Esophagus squamous epithelium (tissue), 5 donors: ENCODE measurements at places on chromosomes 16 and 17.

GRCh38 chr16:89097392-89097772 is 3.7 kb downstream of the ACSF3 start:
- DNase-seq = no peak

GRCh38 chr16:84065536-84066132 is 23.0 kb upstream of the SLC38A8 start:
- DNase-seq = no peak

DNA sequence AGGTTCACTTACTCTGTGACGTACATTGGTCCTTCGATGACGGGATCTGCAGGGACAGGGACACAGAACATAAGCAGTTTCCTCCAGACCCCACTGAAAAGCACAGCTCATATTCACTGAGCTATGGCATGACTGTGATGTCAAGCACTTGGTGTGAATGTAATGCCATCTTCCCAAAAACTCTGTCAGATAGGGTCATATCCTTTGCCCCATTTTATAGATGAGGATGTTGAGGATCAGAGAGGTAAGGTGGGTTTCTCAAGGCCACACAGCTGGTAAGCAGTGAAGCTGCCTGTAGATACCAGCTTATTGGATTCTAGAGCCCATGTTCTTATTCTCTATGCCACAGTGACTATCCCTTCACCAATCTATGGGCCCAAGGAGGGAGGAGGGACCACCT is 2.5 kb downstream of the ERN2 start:
- no peak for DNase-seq

- no peak for DNase-seq
These were observed 34.5 kb downstream of the COX10 start for GRCh38 chr17:14103836-14104235.

GRCh38 chr16:88050952-88051660 is 99.9 kb downstream of the BANP start:
- no peak for DNase-seq

- no peak for DNase-seq
These were observed 17.0 kb upstream of the KRT20 start for GRCh38 chr17:40901981-40902474.

DNA sequence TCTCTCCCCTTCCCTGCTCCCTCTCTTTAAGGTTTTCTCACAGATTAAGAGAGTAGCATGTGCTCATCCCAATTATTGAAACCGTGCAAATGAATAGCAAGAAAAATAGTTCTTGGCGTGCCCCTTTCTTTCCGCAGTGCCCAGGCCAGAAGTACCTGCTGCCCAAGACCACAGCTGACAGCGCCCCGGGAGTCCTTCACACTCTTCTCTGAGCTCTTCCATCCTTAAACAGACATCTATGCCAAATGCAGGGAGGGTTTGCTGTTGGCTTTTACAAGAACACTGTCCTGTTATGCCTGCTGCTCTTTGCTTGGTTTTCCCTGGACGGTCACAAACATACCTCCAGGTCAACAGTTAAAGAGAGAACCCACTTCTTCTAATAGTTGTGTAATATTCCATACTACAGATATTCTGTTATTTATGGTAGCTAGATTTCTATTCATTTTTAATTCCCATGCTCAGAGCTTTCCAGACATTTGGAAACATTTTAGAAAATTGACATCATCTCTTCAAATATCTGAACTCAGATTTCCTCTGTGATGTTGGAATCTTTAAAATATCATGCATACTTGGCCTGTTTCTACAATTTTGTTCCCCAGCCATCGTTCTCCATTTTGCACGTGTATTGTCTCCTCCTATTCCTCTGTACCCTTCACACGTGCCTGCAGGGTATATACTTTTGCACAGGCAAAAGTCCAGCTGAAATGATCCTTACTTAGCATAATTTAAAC is 416.7 kb downstream of the WWOX start:
- DNase-seq = no peak

DNA sequence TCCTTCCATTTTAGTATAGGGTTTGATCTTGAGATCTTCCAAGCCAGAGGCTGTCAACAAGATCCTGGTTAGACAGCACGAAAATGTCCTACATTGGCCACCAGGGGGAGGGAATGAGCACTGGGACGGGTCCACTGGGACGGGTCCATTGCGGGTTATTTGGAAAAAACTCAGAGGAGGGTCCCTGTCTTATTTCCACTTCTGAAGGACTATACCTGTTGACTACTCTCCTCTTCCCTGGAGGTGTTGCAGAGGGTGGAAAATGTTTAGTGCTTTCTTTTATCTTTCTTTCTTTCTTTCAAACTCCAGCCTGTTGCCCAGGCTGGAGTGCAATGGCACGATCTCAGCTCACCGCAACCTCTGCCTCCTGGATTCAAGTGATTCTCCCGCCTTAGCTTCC is 2.5 kb downstream of the TTLL6 start:
- no peak for DNase-seq

DNA sequence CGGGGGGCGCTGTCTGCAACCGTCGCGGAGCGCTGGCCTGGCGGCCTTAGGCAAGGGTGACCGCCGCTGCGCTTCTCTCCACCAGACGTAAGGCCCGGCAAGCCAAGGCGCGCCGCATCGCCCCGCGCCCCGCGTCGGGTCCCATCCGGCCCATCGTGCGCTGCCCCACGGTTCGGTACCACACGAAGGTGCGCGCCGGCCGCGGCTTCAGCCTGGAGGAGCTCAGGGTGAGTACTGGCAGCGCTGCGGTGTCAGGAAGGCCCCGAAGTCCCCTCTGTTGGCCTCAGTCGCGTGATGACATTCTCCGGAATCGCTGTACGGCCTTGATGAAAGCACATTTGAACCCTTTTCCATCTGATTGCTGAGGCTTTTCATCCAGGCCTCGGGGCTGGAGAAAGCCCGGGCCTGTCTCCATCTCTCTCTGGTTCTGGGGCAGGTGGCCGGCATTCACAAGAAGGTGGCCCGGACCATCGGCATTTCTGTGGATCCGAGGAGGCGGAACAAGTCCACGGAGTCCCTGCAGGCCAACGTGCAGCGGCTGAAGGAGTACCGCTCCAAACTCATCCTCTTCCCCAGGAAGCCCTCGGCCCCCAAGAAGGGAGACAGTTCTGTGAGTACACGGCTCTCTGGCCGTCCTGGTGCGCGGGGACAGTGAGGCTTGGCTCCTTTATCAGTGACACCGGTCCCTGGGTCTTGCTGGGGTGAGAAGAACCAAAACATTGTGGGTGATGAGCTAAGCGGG is 831 bp downstream of the RPL13 start:
- DNase-seq = no peak

- no peak for DNase-seq
These were observed 99.7 kb upstream of the RBL2 start for GRCh38 chr16:53334581-53334980.

- DNase-seq = no peak
These were observed 29.6 kb upstream of the ABCA9 start for GRCh38 chr17:69090365-69090764.

GRCh38 chr17:4969047-4969550 is 1.5 kb upstream of the SPAG7 start:
- no peak for DNase-seq

- DNase-seq = no peak
These were observed 21.8 kb downstream of the SREBF1 start for GRCh38 chr17:17815062-17815406.
